A549 treated with RU486 at 1 μM for 4 hours (cell line): ENCODE measurements at places on chromosomes 4 and X. TPM values are rescaled to one million over a fixed set of nuclear protein-coding genes. Genes with fewer than 3 reads are reported as not detected.

The RHOXF1 gene
- total RNA-seq = not detected in 5 replicates

The GRID2 gene
- total RNA-seq = not detected in 5 replicates

The PAGE2B gene
- total RNA-seq = not detected in 5 replicates

The ALAS2 gene
- total RNA-seq = not detected in 5 replicates

The PAGE2 gene
- total RNA-seq = not detected in 5 replicates

The HTRA3 gene
- 14.4 to 20.0 TPM (median 17.9 TPM) in 5 replicates for total RNA-seq

The SMR3B gene
- not detected in 5 replicates for total RNA-seq

The GLRA3 gene
- not detected in 5 replicates for total RNA-seq

The PIN4 gene
- total RNA-seq = 34.6 to 72.9 TPM (median 48.1 TPM) in 5 replicates

The LONRF3 gene
- total RNA-seq = 3.5 to 4.3 TPM (median 3.9 TPM) in 5 replicates

The SRPX gene
- total RNA-seq = 5.2 to 8.4 TPM (median 7.3 TPM) in 5 replicates

The ZNF630 gene
- total RNA-seq = 0.14 to 0.55 TPM (median 0.37 TPM) in 5 replicates

The MAGED4 gene
- 4.3 to 10.6 TPM (median 8.6 TPM) in 5 replicates for total RNA-seq

The CCDC149 gene
- total RNA-seq = 1.4 to 2.0 TPM (median 1.9 TPM) in 5 replicates

The CSN1S1 gene
- not detected in 5 replicates for total RNA-seq

The FGG gene
- total RNA-seq = 4.5 to 9.3 TPM (median 4.8 TPM) in 5 replicates

The TRIM75 gene
- not detected in 5 replicates for total RNA-seq

The DUSP21 gene
- total RNA-seq = not detected in 5 replicates

The EIF1AX gene
- total RNA-seq = 81.9 to 116 TPM (median 106 TPM) in 5 replicates
